ENCODE measurements at places on chromosomes 11 and 22. TPM values are rescaled to one million over a fixed set of nuclear protein-coding genes. Genes with fewer than 3 reads are reported as not detected.

- no peak overlapping the region for H3K4me3 ChIP-seq
- H3K27me3 ChIP-seq = no peaks in the 10 kb centered on the region
- H3K27ac ChIP-seq = no peak overlapping the region
These were observed 50.9 kb upstream of the NFRKB start for GRCh38 chr11:129946256-129946655.

GRCh38 chr11:117130879-117131278, 13.2 kb upstream of the PAFAH1B2 start:
- no peak overlapping the region for H3K27ac ChIP-seq
- no peak for DNase-seq
- no peaks in the 10 kb centered on the region for H3K4me1 ChIP-seq
- H3K27me3 ChIP-seq = peaks cover 13% of the 10 kb centered on the region

DNA sequence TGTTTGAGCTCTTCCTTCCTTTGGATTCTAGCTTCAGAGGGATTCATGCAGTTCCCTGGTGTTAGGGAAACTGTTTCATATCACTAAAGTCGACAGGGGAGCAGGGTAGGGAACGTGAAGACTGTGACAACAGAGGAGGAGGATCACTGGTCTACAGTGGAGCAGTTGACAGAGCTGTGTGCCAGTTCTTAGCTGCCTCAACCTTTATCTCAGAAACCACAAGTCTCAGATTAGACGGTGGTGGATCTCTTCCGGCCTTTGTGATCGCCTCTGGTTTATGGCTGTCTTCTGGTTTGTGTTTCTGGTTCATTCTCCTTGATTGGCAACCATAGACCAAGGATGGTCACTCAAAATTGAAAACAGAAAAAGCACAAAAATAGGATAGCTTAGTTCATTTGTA, 538.9 kb upstream of the API5 start:
- H3K27me3 ChIP-seq = no peaks in the 10 kb centered on the region
- no peak for DNase-seq
- no peaks in the 10 kb centered on the region for H3K4me1 ChIP-seq
- no peak overlapping the region for H3K27ac ChIP-seq
- no peaks in the 10 kb centered on the region for H3K36me3 ChIP-seq

- no peak overlapping the region for H3K4me3 ChIP-seq
- DNase-seq = no peak
These were observed 68.3 kb upstream of the POU2AF2 start for GRCh38 chr11:111177037-111177871.

- no peaks in the 10 kb centered on the region for H3K4me1 ChIP-seq
- H3K4me3 ChIP-seq = no peak overlapping the region
- no peak overlapping the region for H3K27ac ChIP-seq
- no peaks in the 10 kb centered on the region for H3K36me3 ChIP-seq
These were observed 137.8 kb downstream of the C11orf58 start for GRCh38 chr11:16876053-16876752.

DNA sequence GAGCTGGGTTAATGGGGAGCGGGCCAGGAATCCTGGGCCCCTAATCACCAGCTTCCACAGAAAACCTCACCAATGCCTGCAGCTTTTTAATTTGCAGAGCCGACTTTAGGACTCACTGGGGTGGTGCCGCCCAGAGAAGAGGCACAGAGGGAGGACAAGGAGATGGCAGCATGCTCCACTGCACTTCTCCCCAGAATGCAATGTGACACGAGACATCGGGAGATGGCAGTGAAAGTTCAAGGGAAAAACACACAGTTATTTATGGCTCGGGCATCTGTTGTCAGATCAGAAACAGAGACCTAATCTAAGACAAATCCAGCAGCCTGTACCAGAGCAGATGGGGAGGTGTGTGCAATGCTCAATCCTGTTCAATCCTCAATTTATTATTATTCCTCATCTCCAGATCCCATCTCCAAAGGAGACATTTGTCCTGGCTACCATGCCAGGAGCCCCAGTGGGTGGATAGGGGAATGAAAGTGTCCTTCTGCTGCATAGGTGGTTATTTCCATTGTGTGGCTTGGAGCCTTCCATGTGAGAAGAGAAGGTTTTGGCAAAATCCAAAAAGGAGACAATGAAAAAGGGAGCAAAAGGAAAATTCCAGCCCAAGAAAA, 250.0 kb downstream of the NXPE2 start:
- DNase-seq = no peak
- H3K4me3 ChIP-seq = no peak overlapping the region
- H3K27me3 ChIP-seq = no peaks in the 10 kb centered on the region
- no peak overlapping the region for H3K27ac ChIP-seq
- H3K4me1 ChIP-seq = no peaks in the 10 kb centered on the region

GRCh38 chr11:3022982-3023381, 30.9 kb upstream of the NAP1L4 start:
- peak overlapping the region; percentile 64 for H3K4me3 ChIP-seq
- DNase-seq = no peak
- H3K4me1 ChIP-seq = peaks cover 27% of the 10 kb centered on the region
- H3K27ac ChIP-seq = peak overlapping the region; percentile 85
- H3K27me3 ChIP-seq = no peaks in the 10 kb centered on the region
- H3K36me3 ChIP-seq = peaks cover 44% of the 10 kb centered on the region

DNA sequence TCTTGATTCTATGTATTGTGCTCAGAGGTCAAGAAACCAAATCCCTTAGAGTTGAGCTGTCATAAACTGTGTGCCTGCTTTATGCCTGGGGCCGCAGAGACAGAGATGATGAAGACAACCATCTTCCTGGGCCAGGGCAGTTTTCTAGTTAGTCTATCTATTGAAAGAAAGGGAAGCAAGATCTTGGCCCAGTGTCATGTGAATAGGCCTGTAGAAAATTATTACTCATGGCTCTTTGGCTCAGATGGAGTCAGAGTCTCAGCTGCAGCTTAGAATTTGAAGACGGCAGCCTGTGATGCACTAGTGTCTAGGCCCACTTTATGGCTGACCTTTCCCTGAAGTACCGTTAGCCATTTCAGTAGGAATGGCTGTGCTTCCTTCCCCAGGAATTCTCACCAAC, 112.0 kb downstream of the DBX1 start:
- no peaks in the 10 kb centered on the region for H3K27me3 ChIP-seq
- H3K4me1 ChIP-seq = no peaks in the 10 kb centered on the region
- no peak overlapping the region for H3K4me3 ChIP-seq
- no peak overlapping the region for H3K27ac ChIP-seq

DNA sequence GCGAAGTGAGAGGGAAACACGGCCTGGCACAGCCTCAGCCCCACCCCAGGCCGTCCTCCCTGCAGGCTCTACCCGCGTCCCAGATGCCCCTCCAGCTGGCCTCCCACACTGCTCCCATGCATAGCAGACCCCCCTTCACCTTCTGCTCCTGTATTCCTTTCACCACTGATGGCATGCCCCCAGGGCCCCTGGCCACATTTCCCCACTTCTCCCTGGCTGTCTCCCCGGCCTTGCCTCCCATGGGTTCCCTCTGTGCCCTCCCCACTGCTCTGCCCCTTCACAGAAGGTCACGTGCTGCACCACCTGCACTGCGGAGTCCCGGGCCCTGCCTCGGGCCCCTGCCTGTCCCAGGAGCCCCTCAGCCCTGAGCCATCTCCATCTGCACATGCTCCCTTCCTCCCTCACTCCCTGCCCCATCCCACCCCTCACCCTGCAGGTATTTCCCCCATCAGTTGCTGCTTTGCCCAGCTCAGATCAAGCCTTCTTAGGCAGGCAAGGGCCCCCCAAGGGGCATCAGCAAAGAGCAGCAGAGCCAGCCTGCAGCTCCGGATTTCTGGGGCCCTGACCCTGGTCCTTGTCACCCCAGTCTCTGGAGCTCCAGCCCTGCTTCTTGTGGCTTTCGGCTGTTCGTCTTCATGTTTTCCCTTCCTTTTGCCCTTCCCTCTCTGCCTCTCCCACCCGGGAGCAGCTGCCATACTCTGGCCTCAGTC, 46.4 kb downstream of the GAB4 start:
- H3K27ac ChIP-seq = no peak overlapping the region
- no peaks in the 10 kb centered on the region for H3K4me1 ChIP-seq

Gene FIBIN
- total RNA-seq = not detected

Gene CNIH2
- 1.7 TPM for total RNA-seq

Gene XNDC1N
- total RNA-seq = 21.5 TPM
